A549 (cell line): ENCODE measurements at places on chromosomes 3 and 15.

- no peak for DNase-seq
These were observed 553.8 kb upstream of the SGO1 start for GRCh38 chr3:20739814-20740213.

DNA sequence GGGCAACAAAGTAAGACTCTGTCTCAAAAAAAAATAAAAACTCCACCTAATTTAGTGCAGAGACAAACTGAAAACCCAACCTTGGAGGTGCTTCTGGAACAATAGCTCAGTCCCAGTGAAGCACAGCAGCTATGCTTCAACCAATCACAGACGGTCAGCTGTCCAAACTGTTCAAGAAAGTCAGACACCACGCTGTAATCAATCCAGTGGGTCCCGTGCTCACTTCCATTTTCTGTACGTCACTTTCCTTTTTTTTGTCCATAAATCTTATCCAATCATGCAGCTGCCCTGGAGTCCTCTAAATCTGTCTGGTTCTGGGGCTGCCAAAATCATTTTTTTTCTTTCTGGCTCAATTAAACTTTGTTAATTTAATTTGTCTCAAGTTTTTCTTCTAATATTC, 93.6 kb upstream of the FAM174B start:
- DNase-seq, result no peak

DNA sequence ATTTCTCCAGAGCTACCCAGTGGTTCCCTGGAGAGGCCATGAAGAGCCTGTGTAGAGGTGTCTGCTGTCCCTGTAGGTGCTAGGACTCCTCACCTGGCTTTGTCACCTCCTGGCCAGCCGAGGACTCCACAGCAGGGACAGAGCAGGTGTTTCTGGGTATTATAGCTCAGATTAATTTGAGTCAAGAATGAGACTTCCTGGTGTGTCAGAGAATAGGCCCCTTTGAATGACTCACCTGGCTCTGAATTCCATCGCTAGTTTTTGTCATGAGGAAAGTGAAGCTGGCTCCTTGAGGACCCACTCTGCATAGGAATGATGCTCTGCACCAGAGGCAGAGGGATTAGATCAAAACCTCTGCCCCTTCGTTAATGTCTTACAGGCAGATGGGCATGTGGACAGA, 167.5 kb upstream of the TOPAZ1 start:
- DNase-seq, result no peak

DNA sequence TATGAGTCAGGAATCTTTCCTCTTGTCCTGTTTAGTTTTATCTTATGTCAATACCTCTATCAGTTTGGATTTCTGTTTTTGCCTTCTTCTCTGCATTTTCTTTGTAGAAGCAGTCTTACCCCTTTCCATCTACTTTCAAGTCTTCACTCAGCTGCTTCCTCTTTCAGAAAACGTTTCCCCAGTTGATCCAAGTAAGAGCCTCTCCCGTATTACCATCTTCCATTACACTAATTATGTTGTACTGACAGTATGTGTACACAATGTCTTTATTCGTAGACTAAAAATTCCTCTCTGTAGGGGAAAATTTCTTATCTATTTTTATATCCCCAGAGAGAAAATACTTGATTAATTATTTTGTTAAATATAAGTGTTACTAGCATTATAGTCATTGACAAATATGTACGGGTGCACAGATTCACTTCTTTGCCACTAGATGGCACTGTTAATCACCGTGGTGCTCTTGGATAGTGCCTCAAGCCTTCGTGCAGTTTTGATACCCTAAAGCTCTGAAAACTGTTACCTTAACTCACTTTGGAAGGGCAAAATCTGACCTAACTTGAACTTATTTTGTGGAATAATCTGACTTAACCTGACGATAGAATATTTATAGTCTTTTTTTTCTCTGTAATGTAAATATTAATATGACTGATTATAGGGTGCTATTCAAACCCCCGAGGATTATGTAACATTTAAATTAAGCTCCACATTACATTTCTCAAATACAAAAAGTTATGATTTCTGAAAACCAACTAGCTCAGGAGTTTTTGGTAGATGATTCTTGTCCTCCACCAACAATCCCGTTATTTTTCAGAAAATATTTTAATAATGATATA, 74.2 kb upstream of the POU1F1 start:
- DNase-seq, result peak; percentile 66

DNA sequence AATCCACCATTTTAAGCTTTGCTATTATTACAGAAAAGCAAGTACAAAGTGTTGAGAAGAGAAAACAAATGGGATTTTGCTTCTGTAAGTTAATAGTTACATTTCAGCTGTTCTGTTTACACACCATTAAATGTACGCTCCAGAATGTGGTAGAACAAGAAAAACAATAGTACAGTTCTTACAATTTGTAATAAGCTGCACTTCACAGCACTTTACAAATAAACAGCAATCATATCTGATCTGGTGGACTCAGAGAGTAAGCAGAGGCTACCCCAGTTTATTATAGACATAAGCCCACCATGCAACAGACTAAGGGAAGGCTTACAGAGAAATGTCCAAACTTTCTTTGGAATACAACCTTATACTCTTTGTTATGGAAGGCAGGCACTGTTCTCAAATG, 126.4 kb downstream of the OXSM start:
- DNase-seq, result no peak

DNA sequence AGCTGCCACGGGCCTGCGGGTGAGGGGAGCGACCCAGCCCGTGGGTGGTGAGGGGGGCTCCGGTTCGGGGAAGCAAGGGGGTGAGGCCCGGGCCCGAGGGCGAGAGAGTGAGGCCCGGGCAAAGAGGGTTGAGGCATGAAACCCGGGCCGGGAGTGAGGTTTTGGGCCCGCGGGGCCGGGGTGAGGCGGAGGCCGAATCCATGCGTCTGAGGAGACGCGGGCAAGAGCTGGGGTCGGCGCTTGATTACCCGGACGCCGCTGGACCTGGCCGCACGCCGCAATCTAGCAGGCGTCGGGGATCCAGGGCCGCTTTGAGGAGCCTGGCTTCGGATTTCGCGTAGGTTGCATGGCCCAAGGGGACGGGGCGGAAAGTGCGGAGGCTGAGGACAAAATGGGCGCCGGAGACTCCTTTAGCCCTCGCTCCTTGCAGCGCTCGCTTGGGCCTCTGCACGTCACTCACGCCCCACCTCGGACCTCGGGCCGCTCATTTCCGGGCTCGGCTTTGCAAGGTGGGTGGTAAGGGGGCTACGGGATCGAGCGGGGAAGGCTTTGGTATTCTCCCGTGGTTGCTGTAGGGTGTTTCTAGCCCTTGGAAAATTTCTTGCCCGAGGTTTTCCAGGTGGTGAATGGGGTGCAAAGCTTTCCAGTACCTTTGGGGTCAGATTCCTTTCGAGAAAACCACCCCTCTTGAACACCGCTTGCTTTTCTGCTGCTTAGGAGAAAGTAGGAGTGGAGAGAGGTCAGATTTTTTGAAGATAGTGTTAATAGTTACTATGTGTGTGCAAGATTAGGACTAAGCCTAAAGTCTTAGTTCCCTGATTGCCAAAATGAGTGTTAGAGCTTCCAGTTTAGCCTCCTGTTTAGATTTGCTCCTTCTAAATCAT, 827 bp downstream of the SLC25A36 start:
- DNase-seq, result peak; percentile 69

GRCh38 chr15:70923311-70924080, 30.9 kb downstream of the LRRC49 start:
- no peak for DNase-seq

DNA sequence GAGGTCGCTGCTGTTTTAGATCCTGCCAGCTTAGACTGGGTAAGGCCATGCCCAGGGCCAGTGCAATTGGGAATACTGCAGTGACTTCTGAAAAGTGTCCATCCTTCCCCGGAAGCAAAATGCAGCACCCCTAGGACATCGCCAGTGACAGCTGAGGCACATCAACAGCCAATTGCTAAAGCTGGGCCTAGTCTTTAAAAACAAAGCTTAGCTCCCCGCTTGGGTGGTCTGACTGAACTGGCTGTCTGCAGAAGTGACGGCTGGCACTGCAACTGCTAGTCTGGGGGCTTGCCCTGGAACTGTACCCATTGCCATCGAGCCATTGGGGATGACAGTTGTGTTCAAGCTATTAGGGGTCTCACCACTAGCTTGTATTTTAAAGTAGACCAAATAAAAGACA, 4.3 kb downstream of the LYSMD4 start:
- no peak for DNase-seq

GRCh38 chr15:33639456-33639855, 328.7 kb downstream of the RYR3 start:
- no peak for DNase-seq

GRCh38 chr3:188937389-188937788, 234.4 kb upstream of the TPRG1 start:
- no peak for DNase-seq

DNA sequence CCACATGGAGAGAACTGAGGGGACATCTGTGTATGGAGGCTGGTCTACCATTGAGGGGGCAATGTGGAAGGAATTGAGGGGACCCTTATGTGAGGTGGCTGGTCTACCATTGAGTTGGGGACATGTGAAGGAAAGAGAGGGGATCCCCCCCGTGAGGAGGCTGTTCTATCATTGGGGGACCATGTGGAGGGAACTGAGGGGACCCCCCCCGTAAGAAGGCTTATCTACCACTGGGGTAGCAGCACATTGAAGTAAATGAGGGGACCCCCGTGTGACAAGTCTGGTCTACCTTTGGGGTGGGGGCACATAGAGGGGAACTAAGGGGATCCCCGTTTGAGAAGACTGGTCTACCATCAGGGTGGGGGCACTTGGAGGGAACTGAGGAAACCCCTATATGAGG, 158.0 kb downstream of the FBLN2 start:
- no peak for DNase-seq

DNA sequence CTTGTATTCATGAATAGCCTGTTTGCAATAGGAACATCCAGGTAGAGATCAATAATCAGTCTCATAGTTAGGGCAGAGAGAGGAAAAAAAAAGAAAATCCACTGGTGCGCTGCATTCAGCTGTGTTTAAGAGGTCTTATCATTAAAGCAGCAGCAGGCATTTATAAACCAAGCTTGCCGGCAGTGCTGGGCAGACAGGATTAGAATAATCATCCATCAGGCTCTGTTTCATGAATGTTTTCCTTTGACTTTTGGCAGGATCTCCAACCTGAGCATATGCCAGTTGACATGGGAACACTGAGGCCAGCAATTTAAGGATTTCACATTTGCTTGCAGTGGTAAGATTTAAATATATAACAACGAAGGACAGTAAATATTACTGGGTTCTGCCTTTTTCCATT, 305.2 kb upstream of the SEMA6D start:
- no peak for DNase-seq

DNA sequence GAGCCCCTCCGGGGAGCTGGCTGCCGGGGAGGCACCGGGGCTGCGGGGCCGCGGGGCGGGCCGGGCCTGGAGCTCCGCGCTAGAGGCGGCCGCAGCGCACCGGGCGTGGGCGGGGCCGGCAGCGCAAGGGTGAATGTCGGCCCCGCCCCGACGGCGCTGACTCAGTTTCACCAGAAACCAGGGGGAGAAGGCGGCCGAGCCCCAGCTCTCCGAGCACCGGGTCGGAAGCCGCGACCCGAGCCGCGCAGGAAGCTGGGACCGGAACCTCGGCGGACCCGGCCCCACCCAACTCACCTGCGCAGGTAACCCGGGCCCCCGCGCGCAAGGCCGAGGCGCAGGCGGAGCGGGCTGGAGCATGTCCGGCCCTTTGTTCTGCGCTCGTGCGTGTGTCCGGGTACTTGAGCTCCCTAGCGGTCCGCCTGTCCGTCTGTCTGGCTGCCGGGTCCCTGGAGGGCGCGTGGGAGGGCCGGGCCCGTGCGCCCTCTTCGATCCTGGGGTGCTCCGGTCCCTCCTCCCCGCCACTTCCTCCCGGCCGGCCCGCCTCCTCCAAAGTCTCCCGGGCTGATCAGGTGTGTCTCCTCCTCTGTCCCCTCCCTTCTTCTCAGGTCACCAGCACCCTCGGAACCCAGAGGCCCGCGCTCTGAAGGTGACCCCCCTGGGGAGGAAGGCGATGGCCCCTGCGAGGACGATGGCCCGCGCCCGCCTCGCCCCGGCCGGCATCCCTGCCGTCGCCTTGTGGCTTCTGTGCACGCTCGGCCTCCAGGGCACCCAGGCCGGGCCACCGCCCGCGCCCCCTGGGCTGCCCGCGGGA, at the start of gene SPINT1:
Gene SPINT1, plus strand, starts transcription at position 164 of the 811 bp plus-strand sequence. Its CDS starts 507 bp downstream, at position 671.
- DNase-seq, result no peak

DNA sequence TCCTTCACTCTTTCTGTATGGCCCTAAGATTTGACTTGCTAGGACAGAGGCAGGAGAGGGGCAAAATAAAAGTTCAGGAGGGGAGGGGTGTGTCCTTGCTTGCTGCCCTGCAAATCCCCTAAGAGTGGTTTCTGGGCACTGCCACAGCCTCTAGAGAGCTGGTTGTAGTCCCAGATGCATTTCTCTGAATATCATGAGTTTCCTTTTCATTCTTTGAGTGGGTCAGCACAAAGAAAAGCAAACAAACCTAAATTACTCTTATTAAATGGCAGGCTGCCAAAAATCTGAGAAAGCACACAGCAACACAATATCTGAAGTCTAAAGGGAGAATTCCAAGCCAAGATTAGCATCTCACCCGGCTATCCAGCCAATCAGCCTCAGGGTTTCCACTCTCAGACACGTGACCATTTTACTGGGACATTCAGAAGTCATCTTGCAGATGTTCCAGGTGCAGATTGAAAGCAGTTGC, 919.3 kb downstream of the TUSC7 start:
- DNase-seq, result peak; percentile 55

DNA sequence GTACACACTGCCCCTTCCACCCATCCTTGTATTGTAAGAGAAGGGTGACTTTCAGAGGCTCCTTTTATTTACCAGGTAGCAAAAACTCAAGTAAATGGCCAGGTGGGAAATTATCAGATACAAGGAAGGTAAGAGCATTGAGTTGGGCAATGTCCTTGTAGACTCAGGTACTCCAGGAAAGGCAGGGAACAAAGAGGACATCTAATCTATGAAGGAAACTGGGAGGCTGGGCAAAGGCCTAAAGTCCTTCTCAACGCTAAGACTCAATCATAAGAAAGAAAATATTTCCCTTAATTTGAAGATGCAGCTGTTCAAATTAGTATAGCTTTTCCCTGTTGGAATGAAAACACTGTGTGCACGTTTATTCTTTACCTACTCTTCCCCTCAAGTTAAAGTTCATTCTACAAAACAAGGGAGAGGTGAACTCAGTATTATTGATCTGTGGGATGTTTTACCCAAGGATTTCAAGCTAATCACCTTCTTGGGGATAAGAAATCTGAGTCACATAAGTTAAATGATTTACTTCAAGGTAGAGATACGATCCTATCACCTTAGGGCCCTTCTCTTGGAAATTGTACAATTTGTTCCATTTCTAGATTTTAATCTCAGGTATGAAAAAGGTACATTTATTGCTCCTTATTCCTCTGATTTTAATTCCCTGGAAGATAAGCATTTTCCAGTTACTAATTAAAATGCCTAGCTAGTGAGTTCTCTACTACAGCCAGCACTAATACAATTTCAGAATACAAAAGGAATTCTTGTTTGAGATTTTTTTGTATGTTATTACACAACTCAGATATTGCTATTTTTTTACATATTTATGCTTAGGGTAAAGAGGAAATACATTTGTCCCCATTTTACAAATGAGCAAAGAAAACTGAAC, 80.6 kb downstream of the PLD1 start:
- DNase-seq, result no peak

GRCh38 chr3:166263460-166263859, 426.2 kb upstream of the BCHE start:
- DNase-seq, result no peak
